ENCODE measurements at places on chromosomes 11 and 22. TPM values are rescaled to one million over a fixed set of nuclear protein-coding genes. Genes with fewer than 3 reads are reported as not detected.

Gene PRMT3
- 12.3 TPM for polyA plus RNA-seq

Gene OR51E2
- 0.83 TPM for polyA plus RNA-seq

GRCh38 chr11:68690671-68691401 lies 6.5 kb downstream of the GAL start:
- no peak for DNase-seq

GRCh38 chr11:61621917-61622585 lies 41.2 kb upstream of the SYT7 start:
- no peak for DNase-seq

- DNase-seq, result no peak
These were observed 226.1 kb upstream of the FAT3 start for GRCh38 chr11:91998481-91998880.

GRCh38 chr11:106656646-106657045 lies 361.6 kb downstream of the GUCY1A2 start:
- DNase-seq, result no peak
